GM12878 (cell line): ENCODE measurements at places on chromosomes 5 and 9. TPM values are rescaled to one million over a fixed set of nuclear protein-coding genes. Genes with fewer than 3 reads are reported as not detected.

DNA sequence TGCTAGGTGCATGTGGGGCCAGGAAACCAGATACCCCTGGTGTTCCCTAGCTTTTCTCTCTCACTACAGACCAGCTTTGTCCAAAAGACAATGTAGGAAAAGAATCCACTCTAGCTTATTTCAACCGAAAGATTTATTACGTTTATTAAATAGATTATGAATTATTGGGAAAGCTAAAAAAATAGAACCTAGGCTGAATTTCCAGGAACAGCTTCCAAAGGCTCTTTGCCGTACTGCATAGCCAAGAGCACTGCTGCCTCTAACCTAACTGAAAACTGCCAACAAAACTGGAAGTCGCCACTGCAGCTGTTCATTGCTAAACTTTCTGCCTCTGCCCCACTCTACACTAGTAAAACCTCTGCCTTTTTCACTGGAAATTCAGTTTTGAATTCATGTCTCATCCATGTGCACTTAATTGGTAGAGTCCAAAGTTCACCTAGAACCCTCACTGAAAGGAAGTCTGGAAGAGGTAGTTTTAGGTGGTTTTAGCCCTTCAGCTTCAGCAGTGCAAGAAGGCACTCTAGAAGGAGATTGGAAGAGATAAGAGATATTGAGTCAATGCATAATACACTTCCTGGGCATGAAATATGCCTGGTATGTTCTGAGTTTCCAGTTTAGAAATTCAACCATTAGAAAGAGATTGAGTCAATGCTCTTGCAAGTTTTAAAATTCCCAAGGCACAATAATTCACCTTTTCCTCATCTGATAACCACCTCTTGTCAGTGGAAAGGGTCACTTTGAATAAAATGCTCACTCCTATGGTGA is 927.9 kb downstream of the MAT2B start:
- no peak overlapping the region for H3K27ac ChIP-seq
- H3K36me3 ChIP-seq: no peaks in the 10 kb centered on the region
- no peak overlapping the region for H3K4me3 ChIP-seq
- H3K4me1 ChIP-seq: no peaks in the 10 kb centered on the region

GRCh38 chr5:60576425-60576824 is 123.5 kb downstream of the DEPDC1B start:
- H3K27ac ChIP-seq: no peak overlapping the region
- no peaks in the 10 kb centered on the region for H3K4me1 ChIP-seq
- H3K27me3 ChIP-seq: no peaks in the 10 kb centered on the region
- DNase-seq: no peak
- H3K4me3 ChIP-seq: no peak overlapping the region

The DMAC1 gene
- 65.4 and 66.8 TPM in 2 replicates for total RNA-seq

- no peak for DNase-seq
- H3K36me3 ChIP-seq: peaks cover 5% of the 10 kb centered on the region
- no peaks in the 10 kb centered on the region for H3K27me3 ChIP-seq
- H3K27ac ChIP-seq: no peak overlapping the region
Measured at GRCh38 chr9:86301686-86302085, 19.3 kb upstream of the ISCA1 start.

The SHLD3 gene
- total RNA-seq: 2.8 and 3.1 TPM in 2 replicates

DNA sequence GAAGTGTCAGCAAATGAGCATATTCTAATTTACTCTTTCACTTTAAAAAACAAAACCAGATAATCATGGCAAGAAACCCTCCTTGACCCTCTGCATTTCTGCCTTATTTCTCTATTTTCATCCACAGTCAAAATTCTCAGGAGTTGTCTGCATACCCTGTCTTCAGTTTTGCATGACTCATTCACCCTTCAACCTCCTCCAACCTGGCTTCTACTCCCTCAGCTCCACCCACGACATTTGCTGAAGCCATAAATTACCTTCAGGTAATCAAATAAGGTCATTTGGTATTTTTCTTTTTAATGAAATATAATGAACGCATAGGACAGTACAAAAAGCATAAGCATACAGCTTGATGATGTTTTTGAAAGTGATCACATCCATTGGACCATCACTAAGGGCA is 27.8 kb upstream of the SH3GL2 start:
- H3K27me3 ChIP-seq: no peaks in the 10 kb centered on the region
- H3K4me1 ChIP-seq: no peaks in the 10 kb centered on the region
- DNase-seq: no peak
- H3K36me3 ChIP-seq: no peaks in the 10 kb centered on the region
- no peak overlapping the region for H3K4me3 ChIP-seq
